ENCODE measurements at places on chromosomes 3 and 15.

GRCh38 chr3:88443066-88443465, 293.3 kb downstream of the C3orf38 start:
- DNase-seq = no peak

DNA sequence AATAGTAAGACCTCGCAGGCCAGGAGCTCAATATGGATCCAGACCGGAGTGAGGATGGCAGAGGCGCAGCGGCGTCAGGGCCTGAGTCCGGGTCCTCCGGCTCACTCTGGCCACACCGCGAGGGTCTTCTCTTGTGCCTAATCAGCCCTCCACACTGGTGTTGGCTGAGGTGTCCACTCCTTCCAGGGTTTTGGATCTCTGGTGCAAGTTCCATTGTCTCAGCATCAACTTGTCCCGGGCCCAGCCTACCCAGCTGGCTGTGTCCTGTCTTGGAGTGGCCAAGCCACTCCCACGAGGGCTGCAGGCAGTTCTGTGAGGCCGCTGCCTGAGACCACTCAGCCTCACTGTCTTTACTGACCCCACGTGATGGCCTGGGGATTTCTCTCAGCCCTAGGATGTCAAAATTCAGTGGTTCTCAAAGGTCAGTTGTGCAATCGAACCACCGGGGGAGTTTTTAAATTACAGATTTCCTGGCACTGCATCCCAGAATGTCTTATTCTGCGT, 12.6 kb upstream of the GOLGA6L7 start:
- DNase-seq = no peak

GRCh38 chr15:24954783-24955530, at the start of the genes SNRPN and SNURF:
SNRPN (plus strand) TSS chr15:24954987; CDS start chr15:24974454, 19,467 bp downstream.
SNURF (plus strand) TSS chr15:24954987; CDS start chr15:24955049, 62 bp downstream.
- DNase-seq = peak; percentile 31

GRCh38 chr3:189041482-189042090, 130.2 kb upstream of the TPRG1 start:
- DNase-seq = peak; percentile 73

DNA sequence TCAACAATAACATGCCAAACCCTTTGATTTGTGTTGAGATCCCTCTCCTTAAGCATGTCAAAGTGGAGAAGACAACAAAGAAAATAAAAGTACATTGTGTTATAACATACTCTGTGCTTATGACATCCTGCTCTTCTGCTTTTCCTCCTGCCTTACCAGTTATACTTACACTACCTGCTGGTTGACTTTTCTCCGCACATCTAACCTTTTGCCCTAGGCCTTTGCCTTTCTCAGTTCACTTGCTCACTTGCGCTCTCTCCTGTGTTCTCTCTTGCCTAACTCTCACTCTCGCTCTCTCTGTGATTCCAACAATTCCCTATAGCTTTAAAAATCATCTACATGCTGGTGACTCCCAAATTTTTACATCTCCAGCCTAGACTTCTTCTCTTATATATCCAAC, 5.7 kb downstream of the DNAH12 start:
- no peak for DNase-seq

Data from activated gamma-delta T cell treated with anti-CD3 and anti-CD28 coated beads, Interleukin-2, amount 50 U/mL, for 16 hours (primary cell).